ENCODE measurements at places on chromosomes 1 and 21.

GRCh38 chr1:222583079-222583478 is 6.7 kb downstream of the TAF1A start:
- no peak for DNase-seq

- DNase-seq = no peak
These were observed 5.3 kb downstream of the C4BPB start for GRCh38 chr1:207093944-207094343.

DNA sequence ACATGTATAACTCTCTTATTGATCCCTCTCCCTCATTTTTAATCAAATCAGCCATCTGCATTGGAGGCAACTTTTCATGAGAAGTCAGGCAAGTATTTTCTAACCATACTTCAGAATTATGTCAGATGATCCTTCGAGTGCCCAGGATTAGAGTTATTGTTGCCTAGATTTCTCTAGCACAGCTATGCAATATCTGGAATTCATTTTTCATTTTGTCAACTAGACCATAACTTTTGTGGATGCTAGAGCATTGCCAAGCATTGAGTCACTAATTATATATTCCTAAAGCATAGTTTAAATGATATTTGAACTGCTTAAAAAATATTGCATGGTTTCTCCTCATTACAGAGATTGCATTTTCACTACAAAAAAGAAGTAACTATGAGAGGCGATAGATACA is 21.2 kb downstream of the HFM1 start:
- no peak for DNase-seq

GRCh38 chr1:19754482-19754881 is 45.2 kb downstream of the TMCO4 start:
- no peak for DNase-seq

- no peak for DNase-seq
These were observed 333.8 kb downstream of the NUF2 start for GRCh38 chr1:163655565-163655964.

DNA sequence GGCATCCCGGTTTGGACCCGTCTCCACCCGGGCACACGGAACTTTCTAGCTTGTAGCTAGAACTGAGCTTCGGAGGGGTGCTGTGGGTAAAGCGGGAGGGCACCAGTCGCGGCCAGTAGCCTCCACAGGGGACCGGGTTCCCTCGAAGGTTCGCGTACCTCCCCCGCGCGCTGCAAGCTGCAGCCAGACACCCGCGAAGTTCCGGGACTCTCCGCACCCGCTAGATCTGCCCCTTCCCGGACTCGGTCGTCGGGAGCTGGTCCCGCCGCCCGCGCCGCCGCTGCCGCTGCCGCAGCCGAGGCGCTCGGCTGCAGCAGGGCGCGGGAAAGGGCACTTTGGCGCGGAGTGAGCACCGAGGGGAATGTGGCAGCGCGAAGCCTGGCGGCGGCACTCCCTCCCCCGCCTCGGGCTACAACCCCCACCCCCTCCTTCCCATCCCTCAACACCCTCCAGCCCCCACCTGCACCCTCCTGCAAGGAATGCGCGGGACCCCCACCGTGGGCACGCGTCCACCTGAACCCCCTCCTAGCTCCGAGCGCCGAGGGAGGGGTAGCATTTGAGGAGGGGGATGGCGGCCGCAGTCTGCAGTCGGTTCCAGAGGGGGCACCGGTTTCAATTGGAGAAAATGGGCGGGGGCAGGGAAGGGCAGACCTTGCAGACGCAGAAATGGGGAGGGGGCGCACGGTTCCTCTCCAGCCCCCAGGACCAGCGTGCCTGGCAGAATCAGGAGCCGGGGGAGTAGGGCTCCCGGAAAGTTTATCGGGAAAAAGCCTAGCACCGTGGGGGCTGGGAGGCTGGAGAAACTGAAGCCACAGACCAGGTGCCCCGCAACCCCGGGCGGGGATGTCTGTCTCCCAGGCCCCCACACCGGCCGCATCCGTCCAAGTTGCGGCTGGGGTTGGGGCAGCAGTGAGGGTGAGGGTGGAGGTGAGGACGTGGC is 968 bp downstream of the CSMD2 start:
- DNase-seq = no peak

Measured in activated CD4-positive, alpha-beta T cell treated with anti-CD3 and anti-CD28 coated beads, Interleukin-2, amount 50 U/mL, for 48 hours (primary cell).